Suppressor macrophage treated with lipopolysaccharide for 4 hours (primary cell): ENCODE measurements at places on chromosomes 7 and 10.

- no peak for DNase-seq
Measured at GRCh38 chr7:23898619-23899018, 188.6 kb downstream of the STK31 start.

DNA sequence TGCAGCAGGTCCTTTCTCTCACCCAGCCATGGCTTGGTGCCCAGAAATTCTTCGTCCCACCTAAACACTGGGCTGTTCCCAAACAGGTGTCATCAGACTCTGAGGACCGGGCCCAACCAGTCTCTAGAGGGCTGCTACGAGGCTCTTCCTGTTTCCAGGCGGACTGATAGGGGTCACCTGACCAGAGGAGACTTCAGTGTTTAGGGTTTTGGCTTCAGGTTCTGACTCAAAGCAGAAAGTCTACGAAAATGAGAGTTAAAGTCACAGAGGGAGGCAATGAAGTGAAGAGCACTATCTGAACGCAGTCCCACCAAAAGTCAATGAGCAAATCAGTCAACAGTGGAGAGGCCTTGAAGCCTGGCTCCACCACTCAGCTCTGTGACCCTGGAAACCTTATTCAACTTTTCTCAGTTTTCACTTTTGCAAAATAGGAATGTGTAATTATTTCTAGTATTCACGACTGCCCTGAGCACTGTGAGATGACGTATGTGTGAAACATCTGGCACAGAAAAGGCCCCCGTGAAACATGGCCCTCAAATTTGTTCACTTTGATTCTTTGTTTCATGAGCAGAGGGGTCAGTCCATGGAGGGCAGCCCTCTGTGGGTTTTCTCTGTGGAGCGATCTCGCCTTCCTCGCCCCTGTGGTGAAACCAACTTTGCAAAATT lies 189.9 kb upstream of the PDE1C start:
- DNase-seq: no peak

- no peak for DNase-seq
Measured at GRCh38 chr10:98039690-98040381, 9.4 kb upstream of the CRTAC1 start.

- no peak for DNase-seq
Measured at GRCh38 chr10:79079054-79079397, 10.3 kb downstream of the ZMIZ1 start.

DNA sequence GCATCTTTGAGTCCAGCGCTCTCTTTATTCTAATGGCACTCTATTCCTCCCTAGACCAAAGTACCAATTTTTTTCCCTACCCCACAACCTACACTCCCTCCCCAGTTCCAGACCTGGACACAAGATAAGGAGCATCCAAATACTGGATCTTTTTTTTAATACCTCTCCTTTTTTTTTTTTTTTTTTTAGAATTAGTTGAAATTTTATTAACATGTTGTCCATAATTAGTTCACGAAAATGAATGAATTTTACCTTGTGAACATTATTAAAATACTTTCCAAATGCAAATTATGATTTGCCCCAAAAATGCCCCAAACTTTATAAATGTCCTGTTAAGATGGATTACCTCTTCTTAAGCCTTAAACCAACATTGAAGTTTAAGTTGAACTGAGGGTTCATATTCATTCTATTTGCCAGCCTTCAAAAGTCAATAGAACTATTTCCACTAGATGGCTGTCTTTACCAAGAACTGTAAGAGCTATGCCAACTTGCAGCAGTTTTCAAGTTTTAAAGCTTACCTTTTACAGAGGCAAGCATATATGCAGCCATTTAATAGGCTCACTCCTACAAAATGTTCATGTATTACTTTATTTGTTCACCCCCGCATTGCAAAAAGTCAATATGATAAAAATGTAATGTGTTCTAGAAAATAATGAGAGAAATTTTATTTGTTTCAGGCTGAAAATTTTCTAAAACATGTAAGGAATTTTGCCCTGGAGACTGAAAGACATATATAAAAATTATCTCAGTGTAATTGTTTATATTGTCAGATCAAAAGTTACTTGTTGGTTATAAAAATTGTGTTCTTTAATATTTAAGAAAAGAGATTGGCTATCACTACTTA lies 39.7 kb upstream of the TNKS2 start:
- DNase-seq: peak; percentile 66
